ENCODE measurements at places on chromosomes 4 and X. TPM values are rescaled to one million over a fixed set of nuclear protein-coding genes. Genes with fewer than 3 reads are reported as not detected.

The TMEM156 gene
- 1.6 TPM for total RNA-seq

The CXorf49 gene
- total RNA-seq, result not detected

The PRSS12 gene
- total RNA-seq, result 32.3 TPM

The DUSP21 gene
- not detected for total RNA-seq

The KLHL4 gene
- 9.2 TPM for total RNA-seq

The GAGE12E gene
- not detected for total RNA-seq

The APBB2 gene
- total RNA-seq, result 112 TPM

The TRIM60 gene
- not detected for total RNA-seq

The FGFBP1 gene
- 0.71 TPM for total RNA-seq

The TMEM185A gene
- total RNA-seq, result 35.7 TPM

The CSN2 gene
- not detected for total RNA-seq

The CT47B1 gene
- total RNA-seq, result not detected

The CPEB2 gene
- total RNA-seq, result 26.9 TPM

The SSX3 gene
- not detected for total RNA-seq

The TBCK gene
- 114 TPM for total RNA-seq

The SHISA3 gene
- 1.5 TPM for total RNA-seq

The ZNF185 gene
- total RNA-seq, result 14.3 TPM

The GPR34 gene
- total RNA-seq, result 4.3 TPM

The SLIT2 gene
- 46.3 TPM for total RNA-seq

The NPNT gene
- 55.7 TPM for total RNA-seq

The TCEAL1 gene
- total RNA-seq, result 38.8 TPM

The SERPINA7 gene
- total RNA-seq, result not detected

The NR0B1 gene
- not detected for total RNA-seq

The LANCL3 gene
- total RNA-seq, result 2.5 TPM

The CISD2 gene
- total RNA-seq, result 34.2 TPM

The RHOXF2B gene
- not detected for total RNA-seq

The UBE2D3 gene
- total RNA-seq, result 282 TPM

The ADAMTS3 gene
- 11.3 TPM for total RNA-seq

The PGAM4 gene
- total RNA-seq, result not detected

The GLRA3 gene
- 1.9 TPM for total RNA-seq

The MAGEA4 gene
- not detected for total RNA-seq

The IL13RA1 gene
- 20.6 TPM for total RNA-seq

The BGN gene
- 106 TPM for total RNA-seq

The HSFX2 gene
- not detected for total RNA-seq

The HTR2C gene
- total RNA-seq, result 0.49 TPM

The USP17L5 gene
- not detected for total RNA-seq

The FRAS1 gene
- 23.5 TPM for total RNA-seq

The MAP9 gene
- total RNA-seq, result 33.0 TPM

The CFAP299 gene
- 4.3 TPM for total RNA-seq

The DGKK gene
- total RNA-seq, result 0.16 TPM

The NIPAL1 gene
- total RNA-seq, result 35.3 TPM

The KCNIP4 gene
- 16.3 TPM for total RNA-seq

The GABRG1 gene
- 4.1 TPM for total RNA-seq

The CHIC1 gene
- 21.9 TPM for total RNA-seq

The FDCSP gene
- not detected for total RNA-seq
